NCI-H2029 (cell line): ENCODE measurements at places on chromosomes 6 and 20.

- DNase-seq: no peak
Measured at GRCh38 chr6:14063756-14064155, 53.8 kb upstream of the CD83 start.

DNA sequence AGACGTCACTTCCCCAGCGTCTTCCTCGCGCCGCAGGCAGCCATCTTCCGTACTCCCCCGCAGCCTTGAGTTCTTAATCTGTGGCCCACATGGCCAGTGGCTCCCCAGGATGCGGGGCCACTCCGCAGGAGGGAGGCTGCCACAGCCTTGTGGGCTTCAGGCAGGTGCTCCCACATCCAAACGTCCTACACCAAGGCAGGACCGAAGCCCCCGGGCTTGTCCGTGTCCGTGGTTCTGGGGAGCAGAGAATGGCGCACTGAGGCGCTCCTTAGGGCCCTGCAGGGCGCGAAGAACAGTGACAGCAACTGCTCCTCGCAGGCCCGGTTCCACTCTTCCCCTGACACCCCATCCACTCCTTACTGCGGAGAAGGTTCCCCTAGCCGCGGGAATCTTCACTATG lies 755.8 kb downstream of the PRIM2 start:
- no peak for DNase-seq

- DNase-seq: no peak
Measured at GRCh38 chr20:38216746-38217595, 43.6 kb downstream of the KIAA1755 start.

DNA sequence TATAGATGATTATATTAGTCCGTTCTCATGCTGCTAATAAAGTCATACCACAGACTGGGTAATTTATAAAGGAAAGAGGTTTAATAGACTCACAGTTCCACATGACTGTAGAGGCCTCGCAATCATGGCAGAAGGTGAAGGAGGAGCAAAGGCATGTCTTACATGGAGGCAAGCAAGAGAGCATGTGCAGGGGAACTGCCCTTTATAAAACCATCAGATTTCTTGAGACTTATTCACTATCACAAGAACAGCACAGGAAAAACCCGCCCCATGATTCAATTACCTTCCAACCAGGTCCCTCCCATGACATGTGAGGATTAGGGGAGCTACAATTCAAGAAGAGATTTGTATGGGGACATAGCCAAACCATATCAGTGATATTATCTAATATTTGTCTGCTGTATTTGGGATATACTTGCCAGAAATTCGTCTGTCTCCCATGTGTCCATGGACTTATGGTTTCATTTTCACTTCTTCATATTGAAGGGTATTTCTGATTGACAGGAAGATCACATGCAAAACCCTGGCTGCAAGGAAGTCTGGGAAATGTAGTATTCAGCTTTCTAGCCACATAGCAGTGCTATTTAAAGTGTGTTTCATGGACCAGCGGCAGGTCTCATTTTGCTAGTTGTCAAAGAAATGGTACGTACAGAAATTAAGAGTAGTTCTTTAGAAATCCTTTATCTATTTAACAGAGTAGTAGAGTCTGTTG lies 50.5 kb upstream of the PAK5 start:
- peak; percentile 6 for DNase-seq

GRCh38 chr20:38095017-38095686 lies 61.6 kb downstream of the RPRD1B start:
- DNase-seq: no peak

DNA sequence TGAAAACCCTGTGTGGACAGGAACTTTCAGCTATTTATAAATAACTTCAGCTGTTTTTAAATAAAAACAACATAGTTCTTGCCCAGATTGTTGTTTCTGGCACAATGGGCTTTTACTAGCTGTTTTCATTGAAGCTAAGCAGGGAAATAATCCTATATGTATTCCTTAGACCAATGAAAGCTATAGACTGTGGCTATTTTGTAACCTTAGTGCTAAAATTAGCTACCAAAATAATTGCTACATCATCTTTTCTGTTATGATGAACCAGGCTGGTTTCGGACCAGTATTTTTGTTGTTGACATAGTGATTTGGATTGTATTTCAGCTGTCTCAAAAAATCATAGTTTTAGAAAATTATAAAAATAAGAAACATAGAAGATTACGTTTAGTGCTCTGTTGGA lies 13.7 kb downstream of the PHF3 start:
- DNase-seq: no peak

DNA sequence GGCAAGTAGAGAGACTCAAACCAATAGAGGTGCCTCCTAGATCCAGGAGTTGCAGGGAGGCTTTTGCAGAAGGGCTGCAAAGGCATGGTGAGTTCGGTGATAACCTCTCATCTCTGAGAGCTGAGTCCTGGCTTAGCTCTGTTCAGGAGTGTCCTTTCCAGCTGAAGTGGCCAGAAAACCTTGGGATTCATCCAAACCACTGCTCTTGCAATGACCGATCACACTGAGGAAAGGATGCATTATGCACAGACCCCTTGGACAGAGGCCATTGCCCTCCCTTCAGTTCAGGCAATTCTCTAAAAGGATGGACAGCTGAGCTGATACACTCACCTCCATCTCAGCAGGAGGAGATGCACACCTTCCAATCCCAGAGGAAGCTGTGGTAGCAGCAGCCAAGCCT lies 158.8 kb upstream of the ENPP5 start:
- peak; percentile 67 for DNase-seq

GRCh38 chr6:53269827-53270226 lies 78.9 kb downstream of the ELOVL5 start:
- DNase-seq: no peak

GRCh38 chr6:31734247-31734820 lies 2.0 kb downstream of the CLIC1 start:
- DNase-seq: no peak

DNA sequence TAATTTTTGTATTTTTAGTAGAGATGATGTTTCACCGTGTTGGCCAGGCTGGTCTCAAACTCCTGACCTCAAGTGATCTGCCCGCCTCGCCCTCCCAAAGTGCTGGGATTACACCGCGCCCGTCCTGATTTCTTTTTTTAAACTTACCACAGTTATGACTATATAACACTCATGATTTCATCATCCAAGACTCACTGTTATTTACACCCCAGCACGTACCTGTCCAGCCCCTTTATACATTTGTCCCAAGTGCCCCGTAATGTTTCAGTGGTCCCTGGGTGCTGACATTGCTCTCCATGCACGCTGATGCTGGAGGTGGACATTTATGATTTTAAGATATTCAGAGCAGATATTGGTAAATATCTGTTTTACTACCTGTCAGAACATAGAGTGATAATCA lies 219.9 kb upstream of the GMDS start:
- DNase-seq: no peak

DNA sequence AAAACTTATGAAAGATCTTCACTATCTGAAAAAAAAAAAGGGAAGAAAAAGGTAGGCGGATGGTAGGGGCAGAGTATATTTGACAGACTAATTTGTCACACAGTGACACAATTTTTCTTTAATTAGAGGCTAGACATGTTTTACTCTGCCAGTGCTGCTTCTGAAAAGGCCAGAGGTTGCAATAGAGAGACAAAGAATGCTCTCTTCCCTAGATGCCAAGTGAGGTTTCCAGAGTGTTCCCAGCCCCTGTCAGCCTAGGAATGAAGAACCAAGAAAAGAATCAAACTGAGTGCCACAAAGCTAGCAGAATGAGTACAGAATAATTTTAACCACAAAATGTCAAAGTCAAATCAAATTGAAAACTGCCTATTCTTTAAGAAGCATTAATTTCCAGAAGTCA lies 13.0 kb downstream of the PNISR start:
- DNase-seq: no peak

DNA sequence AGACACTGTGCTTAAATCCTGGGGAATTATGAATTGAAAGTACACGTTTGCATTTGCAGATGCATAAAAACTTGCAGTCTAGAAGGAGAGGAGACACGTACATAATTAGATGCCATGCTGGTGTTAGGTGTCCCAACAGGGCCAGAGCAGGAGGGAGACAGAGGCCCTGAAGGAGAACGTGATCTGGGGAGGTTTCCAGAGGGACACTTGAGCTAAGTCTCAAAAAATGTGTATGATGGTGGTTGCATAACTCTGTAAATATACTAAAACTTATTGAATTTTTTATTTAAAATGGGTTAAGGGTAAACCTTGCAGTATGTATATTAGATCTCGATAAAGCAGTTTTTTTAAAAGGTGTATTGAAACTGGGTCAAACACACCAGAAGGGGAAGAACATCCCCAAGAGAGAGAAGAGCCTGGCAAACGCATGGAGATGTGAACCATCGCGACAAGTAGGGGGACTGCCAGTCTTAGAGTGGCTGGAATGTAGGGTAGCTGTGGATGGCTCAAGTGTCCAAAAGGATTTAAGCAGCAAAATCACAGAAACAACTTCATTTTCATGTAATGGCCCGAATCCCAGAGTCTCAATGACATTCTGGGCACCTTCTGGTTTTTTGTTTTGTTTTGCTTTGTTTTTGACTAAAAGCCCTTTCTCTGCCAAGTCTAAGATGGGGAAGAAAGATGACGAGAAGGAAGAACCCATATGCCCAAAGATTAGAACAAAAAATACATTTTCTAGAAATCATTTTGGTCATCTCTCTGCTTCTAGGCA lies 15.3 kb downstream of the TRAF3IP2 start:
- DNase-seq: no peak

- no peak for DNase-seq
Measured at GRCh38 chr6:91730710-91731109, 1143.8 kb upstream of the MAP3K7 start.

GRCh38 chr20:37575884-37576283 lies 48.2 kb upstream of the BLCAP start:
- no peak for DNase-seq

DNA sequence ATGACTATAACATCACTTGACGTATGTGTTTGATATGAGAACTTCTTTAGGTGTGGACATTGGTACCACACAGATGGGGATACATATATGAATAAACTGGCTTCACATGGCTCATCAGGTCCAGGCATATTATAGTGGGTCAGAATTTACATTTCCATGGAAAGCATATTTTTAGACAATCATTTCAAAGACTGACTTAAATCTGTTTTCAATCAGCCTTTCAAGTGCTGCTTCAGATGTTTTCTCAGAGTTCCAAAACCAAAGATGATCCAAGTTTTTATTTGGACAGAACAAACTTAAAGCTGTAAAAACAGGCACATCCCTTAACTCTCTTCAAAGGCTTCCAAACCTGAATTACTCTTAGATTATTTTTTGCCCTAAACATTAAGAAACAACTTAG lies 88.1 kb downstream of the PRSS35 start:
- DNase-seq: no peak

GRCh38 chr6:108168501-108169463 lies 3.0 kb downstream of the NR2E1 start:
- no peak for DNase-seq

GRCh38 chr20:7596541-7596940 lies 343.7 kb downstream of the HAO1 start:
- no peak for DNase-seq

GRCh38 chr20:35176132-35176531 lies 4.3 kb downstream of the PROCR start:
- no peak for DNase-seq

DNA sequence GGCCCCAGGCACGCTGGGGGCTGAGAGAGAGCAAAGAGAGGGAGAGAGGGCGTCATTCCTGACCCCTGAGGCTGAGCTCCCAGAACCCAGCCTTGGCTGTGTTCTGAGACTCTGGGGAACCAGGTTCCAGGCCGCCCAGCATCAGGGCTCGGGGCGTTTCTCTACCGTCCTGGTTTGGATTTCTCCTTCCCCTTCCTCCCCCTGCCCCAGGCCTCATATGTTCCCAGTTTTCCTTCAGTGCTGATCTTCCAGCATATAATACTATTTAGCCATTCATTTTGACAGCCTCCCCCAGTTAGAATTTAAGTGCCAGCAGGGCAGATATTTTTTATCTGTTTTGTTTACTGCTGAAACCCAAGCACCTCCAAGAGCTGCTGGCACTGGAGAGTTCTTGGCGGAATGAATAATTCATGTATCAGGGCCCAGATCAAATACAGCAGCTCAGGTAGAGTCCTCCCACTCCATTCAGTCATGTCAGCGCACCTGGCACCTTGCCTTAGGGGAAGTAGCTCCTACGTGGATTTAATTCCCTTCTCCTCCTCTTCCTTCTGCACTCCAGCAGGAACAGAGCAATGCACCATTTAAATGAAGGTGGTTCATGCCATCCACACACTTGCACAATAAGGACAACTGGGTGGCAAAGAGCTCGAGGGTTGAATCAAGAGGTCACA lies 23.4 kb upstream of the FRMD1 start:
- DNase-seq: peak; percentile 96

DNA sequence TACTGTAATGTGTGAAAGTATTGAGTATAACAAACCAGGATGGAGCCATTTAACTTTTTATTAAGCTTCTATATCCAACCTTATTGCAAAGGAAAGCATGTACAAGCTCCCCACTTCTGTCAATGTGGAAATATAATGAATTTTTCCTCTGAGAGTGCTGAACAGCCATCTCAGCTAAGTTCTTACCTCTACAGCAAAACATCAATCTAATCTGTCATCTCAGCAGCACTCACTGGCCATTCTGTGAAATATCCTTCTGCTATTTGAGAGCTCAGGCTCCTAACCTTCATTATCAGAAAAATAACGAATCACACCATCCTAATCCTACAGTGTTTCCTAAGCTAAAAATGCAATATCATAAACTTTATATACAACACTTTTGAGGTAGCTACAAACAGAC lies 194.0 kb upstream of the RNF217 start:
- DNase-seq: no peak

GRCh38 chr6:97423190-97423589 lies 140.2 kb upstream of the MMS22L start:
- no peak for DNase-seq

- DNase-seq: no peak
Measured at GRCh38 chr6:118704915-118705314, 53.5 kb upstream of the CEP85L start.

DNA sequence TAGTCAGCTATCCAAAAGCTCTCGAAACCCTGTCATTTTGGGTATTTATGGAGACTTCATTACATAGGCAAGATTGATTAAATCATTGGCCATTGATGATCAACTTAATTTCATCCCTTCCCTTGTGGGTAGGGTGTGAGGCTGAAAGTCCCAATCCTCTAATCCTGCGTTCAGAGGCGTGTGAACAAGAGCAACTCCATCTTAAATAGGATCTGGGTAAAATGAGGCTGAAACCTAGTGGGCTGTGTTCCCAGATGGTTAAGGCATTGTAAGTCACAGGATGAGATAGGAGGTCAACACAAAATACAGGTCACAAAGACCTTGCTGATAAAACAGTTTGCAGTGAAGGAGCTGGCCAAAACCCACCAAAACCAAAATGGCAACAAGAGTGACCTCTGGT lies 641.7 kb upstream of the GJE1 start:
- DNase-seq: no peak

GRCh38 chr6:153449279-153449678 lies 318.2 kb upstream of the RGS17 start:
- no peak for DNase-seq

- DNase-seq: no peak
Measured at GRCh38 chr6:166024252-166024651, 143.4 kb downstream of the TBXT start.

GRCh38 chr6:48098923-48099322 lies 12.1 kb downstream of the PTCHD4 start:
- DNase-seq: peak; percentile 63
